Activated T-helper 1 cell treated with anti-CD3 and anti-CD28 coated beads, Interleukin-2, amount 50 U/mL, for 16 hours (primary cell): ENCODE measurements at places on chromosomes 16 and 17.

DNA sequence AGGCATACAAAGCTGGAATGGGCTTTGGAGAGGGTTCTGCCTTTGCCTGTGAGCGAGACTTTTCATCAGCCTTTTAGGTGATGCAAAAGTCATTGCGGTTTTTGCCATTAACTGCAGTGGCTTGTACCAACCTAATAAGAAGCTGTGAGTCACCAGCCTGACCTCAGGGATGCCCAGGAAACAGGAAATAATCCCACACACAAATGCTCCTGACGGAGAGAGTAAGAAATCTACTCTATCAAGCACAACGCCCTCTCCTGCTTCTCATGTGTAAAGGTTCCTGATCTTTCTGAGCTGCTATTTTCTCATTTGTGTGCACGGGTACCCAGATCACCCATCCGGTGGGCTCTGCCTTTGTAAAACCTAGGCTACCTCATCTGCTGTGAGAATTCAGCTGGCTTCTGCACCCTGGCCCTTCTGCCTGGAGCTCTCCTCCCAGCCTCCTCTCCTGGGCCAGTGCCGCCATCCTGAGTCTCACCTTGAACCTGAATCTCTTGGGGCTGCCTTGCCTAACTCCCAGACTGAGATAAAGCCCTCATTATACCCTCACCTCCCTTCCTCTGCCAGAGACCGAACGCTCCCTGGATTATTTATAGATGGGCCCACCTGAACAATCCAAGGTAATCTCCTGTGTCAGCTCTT, 299.7 kb downstream of the C16orf95 start:
- DNase-seq: no peak

DNA sequence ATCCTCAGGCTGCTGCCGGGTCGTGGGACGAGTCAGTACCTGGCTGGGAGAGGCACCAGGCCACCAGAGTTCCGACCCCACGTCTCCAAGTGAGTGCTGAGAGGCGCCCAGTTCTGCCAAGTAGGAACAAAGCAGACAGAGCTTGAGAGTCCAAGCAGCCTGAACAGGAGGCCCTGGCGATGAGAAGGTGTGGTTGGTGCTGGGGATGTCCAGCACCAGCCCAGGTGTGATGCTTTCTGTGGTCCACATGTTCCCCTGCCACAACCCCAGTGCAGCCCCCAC, 10.8 kb downstream of the TAX1BP3 start:
- no peak for DNase-seq

DNA sequence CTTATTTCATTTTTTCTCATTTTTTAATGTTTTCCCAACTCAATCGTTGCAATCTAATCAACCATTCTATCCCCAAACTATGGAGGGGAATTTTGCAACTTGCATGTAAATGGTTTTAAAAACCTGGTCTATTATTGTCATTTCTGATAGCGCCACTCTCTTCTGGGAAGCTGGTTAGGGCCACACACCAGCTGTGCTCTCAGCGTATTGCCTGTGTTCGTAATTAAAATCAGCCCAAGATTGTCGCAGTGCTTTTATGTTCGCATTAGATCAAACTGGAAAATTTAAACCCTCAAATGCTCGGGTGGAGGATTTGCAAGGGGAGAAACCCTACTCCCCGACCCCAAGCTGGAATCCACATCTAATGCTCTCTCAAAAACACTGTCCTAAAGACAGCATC, 123.5 kb upstream of the CACNG5 start:
- DNase-seq: no peak

- no peak for DNase-seq
Measured at GRCh38 chr17:66627985-66628384, 206.9 kb upstream of the CACNG5 start.

DNA sequence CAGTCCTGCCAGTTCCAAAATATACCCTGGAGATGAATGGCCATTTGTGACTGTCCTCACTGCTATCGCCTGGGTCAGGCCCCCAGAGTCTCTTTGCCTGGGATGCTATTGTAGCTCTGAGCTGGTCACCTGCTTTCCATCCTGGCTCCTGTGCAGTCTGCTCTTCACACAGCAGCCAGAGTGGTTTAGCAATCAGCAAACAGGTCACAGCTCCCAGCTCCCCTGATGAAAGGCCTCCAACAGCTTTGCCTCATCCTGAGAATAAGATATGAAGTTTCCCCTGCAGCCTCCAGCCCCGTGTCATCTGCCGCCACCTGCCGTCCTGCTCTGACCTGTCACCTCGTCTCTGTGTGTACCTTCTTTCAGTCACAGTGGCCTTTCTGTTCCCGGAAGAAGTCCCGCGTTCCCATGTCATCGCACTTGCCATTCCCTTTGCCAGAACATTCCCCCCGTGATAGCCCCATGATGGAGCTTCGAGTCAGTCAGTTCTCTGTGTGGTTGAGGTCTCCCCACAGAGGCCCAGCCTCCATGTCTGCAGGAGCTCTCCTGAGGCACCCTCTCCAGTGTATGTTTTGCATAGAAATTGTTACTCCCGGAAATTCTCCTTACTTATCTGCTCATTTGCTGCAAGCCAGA, 281.5 kb downstream of the SNX29 start:
- no peak for DNase-seq

DNA sequence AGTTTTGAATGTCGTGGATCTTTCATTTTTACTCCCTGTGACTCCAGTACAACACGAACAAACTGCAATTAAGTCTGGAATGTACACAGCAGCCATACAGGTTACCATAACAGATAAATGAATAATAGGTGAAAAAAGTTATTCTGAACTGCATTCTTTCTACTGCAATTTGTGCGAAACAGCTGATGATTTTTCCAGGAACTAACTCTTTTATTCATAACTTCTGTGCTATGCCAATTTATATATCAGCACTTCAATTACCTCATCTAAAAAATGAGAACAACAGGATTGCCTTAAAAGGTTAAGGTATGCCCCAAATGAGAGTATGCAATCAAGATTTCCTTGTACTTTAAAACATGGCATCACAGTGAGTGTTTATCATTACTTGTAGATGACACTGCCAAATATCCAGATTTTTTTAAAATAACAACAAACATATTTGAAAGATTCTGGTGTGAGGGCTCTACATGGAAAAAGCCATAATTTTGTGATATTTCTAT, 238.9 kb downstream of the CDH8 start:
- no peak for DNase-seq

GRCh38 chr16:27699540-27699939, 149.6 kb downstream of the KATNIP start:
- no peak for DNase-seq
